ENCODE measurements at places on chromosomes 6 and 20.

DNA sequence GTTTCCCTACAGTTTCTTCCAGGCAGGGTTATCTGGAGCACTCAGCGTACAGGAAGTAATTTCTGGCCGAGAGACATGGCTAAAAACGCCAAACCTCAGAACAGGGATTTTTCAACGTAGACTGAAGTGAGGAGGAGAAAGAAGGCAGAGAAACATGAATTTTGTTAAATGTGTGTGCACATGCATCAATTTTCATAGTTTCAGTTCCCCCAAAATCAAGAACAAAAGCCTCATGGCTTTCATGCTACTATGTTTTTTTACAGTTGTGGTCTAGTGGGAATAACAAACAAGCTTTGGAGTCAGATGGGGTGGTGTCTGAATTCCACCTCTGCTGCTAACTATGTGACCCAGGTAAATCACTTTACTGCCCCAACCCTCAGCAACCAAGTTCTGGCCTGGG, 4.9 kb downstream of the TOMM34 start:
- DNase-seq, result no peak

DNA sequence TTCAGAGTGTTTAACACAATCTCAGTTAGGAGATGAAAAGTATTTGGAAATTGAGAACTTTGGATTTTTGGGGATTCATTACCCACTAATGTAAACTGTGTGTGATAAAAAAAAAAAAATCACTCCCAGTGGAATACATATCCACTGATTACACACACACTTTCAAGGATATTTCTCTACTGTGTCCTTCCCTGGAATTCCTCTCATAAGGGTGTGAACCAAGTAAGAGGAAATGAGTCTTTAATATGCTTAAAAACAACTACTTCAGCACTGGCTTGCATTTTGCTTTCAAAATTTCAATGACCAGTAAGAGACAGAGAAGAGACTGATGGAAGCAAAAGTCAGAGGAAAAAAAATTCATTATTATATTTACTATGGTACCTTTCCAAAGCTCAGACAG, 24.5 kb upstream of the MYCT1 start:
- DNase-seq, result no peak

DNA sequence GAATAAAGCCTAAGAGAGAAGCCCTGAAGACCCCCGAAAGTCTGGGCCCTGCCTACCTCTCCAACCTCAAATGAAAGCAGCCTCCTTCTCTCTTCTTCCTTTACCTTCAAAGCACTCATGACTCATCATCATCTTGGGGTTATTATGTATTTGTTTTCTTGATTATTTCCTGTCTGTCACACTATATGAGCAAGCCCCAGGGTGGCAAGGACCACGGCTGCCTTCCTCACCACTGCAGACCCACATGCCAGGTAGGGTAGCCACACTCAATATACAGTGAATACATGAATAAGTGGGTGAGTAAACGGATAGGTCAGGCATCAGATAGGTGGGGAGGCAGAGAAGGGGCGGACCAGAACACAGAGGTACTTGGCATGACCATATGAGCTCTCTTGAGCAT, 8.8 kb downstream of the WFDC3 start:
- no peak for DNase-seq

GRCh38 chr6:153780011-153780410, 259.0 kb upstream of the OPRM1 start:
- DNase-seq, result no peak

DNA sequence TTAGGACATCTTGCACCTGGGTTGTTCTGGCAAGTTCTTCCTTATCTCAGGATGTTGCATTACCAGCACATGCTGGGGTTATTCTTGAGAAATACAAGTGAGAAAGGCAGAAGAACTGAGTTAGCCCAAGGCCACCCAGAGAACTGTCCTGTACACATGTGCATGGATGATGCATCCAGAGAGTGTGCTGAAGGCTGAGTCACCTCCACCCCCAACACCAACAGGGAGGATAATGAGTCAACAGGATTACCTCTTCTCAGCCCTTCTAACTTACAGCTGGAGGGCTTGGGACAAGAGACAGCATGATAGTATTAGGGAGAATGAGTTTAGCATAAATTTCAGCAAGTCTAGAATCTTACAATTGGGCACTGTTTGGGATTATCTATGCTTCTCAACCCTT, 8.5 kb downstream of the SCGN start:
- DNase-seq, result peak; percentile 82

GRCh38 chr20:32028647-32029372, 18.6 kb downstream of the CCM2L start:
- DNase-seq, result no peak

DNA sequence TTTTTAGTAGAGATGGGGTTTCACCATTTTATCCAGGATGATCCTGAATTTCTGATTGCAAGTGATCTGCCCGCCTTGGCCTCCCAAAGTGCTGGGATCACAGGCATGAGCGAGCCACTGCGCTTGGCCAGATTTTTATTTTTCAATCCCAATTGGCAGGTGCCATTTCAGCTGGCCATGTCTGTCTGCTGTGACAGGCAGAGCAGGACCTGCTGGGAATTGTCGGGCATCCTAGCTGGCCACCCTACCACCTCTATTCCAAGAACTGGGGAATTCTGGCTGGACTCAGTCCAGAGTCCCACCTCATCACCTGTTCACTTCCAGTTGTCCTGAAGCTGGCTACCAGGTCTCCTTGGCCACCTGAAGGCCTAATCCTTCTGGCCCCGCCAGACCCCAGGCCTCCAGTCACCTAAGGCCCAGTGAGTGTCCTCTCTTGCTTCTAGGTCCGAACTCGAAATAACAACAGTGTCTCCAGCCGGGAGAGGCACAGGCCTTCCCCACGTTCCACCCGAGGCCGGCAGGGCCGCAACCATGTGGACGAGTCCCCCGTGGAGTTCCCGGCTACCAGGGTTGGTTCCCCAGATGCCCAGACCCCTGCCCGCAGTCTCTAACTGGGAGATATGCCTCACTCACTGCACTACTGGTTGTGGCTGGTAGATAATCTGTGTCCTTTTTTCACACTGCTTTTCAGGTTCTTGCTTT, 24.0 kb downstream of the DNMT3B start:
- DNase-seq, result no peak

GRCh38 chr6:101845621-101846020, 452.1 kb downstream of the GRIK2 start:
- DNase-seq, result no peak

DNA sequence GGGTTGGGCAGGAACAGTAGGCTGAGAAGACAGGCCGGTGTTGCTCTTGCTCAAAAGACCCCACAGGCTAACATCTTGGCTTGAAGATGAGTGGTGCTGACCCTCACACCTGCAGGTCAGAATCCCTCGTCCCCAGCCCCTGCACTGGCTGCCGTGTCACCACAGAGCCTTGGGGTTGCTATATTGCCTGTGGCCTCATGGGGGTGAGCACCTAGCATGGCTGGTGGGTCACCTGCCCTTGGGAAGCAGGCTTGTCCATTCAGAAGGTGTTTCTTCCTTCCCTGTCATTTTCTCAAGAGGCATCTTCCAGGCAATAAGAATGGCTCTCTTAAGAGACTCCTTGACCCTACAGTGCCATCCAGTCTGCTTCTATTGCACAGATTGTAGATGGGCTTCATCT, 7.7 kb downstream of the SLC22A16 start:
- DNase-seq, result no peak

DNA sequence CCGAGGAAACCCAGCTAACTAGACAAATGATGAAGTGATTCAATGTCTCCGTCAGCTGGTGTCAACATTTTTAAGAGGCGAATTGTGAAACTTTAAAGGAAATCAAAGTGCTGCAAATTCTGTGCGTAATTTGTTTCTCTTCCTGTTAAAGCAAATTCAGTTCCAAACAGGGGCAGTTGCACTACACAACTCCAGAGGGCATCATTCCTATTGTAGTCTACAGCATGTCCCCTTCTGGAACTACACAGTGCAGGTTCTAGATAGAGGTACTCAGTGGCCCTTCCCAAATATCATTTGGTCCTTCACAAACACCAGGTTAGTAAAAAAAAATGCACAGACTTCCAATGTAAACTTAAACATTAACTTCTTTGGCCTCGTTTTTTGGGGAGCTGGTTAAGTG, 38.3 kb upstream of the SMLR1 start:
- no peak for DNase-seq

DNA sequence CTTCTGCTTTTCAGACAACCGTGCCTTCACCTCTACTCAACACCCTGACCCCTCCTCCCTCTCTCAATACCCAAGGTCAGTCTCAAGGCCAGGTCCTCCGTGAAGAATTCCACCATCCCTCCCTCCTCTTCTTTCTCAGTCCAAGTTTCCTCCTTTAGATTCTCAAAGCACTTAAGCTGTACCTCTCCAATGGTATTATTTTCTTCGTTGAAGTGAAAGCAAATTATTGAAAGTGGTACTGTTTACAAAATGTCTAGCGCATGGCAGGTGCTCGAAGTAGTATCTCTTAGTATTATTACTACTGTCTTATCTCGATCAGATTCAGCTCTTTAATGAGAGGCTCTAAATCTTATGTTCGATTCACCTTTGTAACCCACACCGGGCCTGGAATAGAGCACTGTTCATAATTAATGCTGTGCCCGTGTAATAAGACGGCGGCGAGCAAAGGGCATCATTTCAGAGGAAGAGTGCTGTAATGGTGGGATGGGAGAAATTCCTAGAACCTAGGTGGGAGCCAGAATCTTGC, 593 bp upstream of the RALGAPB start:
- DNase-seq, result no peak

GRCh38 chr6:131331151-131331550, 195.9 kb downstream of the AKAP7 start:
- DNase-seq, result no peak

GRCh38 chr6:159282421-159282820, 113.2 kb downstream of the FNDC1 start:
- no peak for DNase-seq

- DNase-seq, result peak; percentile 73
Measured at GRCh38 chr6:10014557-10014956, 400.3 kb downstream of the TFAP2A start.

DNA sequence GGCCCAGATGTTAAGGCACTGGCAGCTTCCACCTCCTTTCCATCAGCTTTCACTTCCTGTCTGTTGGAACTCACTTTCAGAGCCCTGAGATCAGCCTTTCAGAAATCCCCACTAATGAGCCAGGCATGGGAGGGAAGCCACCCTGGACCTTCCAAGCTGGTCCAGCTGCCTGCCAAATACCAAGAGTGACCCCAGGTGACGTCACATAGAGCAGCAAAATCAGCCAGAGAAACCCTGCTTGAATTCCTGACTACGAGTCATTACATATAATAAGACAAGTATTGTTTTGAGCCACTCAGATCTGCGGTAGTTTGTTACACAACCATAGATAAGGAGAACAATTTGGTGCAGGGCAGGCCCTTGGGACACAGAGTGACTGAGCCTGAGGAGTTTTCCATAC, 556.0 kb upstream of the JAG1 start:
- DNase-seq, result peak; percentile 85

DNA sequence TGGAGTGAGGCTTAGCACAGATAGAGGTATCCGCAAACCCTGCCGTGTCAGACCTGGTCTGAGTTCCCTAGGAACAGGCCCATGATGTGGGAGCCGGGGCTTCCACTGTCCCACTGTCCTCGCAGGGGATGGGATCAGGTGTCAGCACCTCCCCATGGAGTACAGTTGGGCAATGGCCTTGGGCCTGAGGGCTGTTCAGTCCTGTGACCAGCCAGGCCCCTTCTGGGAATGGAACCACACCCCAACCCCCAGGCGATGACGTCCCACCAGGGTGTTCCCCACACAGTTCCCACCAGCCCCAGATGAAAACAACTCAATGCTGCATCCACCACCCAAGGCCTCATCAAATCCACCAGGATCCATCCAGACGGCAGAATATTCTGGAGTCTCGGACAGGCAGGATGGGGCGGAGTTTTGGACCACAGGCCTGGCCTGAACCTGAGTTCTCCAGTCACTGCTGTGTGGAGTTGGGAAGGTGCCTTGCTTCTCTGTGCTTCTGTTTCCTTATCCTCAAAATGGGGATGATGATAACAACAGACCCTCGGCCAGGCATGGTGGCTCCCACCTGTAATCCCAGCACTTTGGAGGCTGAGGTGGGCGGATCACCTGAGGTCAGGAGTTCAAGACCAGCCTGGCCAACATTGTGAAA, 62.2 kb downstream of the UBE2V1 start:
- no peak for DNase-seq

DNA sequence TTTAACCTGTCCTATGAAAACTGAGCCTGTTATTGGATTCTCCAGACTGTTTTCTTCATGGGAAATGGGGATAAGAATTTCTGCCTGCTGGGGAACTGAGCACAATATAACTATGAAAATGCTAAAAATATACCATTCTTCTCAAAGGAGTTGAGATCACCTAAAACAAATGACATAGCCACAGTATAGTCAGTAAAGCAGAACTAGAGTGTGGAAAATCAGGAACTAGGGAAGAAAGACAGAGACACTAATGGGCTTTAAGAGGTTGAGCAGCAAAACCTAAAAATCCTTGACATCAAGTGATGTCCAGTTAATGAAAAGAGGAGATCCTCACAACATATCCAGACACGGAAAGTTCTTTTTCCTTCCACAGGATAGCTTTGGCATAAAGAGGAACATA, 215.7 kb upstream of the CST7 start:
- no peak for DNase-seq

DNA sequence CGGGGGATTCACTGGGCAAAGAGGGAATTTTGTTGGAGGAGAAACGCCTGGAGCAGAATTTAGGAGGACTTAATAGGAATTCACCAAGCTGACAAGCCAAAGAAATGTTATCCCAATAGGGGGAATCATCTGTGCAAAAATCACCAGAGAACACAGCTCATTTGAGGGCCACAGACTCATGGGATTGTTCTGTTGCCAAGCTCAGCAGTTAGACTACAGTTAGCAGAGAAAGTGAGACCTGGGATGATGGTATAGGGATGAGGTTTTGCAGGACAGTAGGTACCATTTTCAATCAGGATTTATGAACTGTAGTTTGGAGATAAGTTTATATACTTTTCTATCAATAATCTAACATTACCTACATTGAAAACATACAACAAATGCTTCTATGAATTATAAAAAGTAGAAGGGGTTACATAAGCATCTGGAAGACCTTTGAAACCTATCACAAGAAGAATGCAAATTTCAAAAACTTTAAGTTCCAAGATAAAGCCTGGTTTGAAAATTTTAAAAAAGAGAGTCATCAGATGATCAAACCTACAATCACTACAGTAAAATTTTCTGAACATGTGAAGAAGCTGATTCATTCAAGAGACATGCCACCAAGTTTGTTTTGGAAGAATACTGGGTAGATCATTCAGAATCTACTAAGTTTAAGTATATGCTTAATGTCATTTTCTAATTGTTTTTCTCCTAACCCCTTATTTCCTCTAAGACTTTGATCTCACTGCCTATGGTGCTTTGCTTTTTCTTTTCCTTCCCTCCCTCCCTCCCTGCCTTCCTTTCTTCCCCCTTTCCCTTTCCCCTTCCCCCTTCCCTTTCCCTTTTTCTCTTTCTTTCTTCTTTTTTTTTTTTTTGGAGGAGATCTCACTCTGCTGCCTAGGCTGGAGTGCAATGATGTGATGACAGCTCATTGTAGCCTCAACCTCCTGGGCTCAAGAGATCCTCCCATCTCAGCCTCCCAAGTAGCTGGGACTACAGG, 81.5 kb downstream of the KIF13A start:
- peak; percentile 84 for DNase-seq

- DNase-seq, result no peak
Measured at GRCh38 chr6:41877051-41877680, 18.0 kb downstream of the USP49 start.

Data from HFFc6 (cell line).